GM19239 (cell line): ENCODE measurements at places on chromosomes 13 and 19.

GRCh38 chr13:41332829-41333228 lies 21.8 kb downstream of the NAA16 start:
- no peak for DNase-seq

GRCh38 chr13:110390567-110390966 lies 83.5 kb downstream of the COL4A2 start:
- no peak for DNase-seq

DNA sequence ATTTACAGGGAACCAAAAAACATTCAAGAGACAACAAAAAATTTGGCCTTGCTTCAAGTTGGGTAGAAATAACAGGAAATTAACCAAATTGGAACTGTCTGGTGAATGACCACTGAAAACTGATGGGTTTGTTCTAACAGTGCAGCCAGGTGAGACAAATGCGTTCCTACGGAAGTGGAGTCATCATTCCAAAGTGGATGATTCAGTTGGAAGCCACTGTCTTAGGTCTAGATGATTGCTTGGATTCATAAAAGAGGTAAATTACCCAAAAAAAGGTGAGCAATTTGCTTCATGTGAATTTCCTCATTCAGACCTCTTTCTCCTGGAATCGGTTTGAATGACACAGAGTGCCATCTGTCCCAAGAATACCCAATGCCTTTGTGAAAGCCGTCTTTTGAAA lies 87.1 kb upstream of the IPO5 start:
- no peak for DNase-seq

GRCh38 chr13:30463787-30464495 lies 1.8 kb downstream of the HMGB1 start:
- peak; percentile 43 for DNase-seq

GRCh38 chr13:41847216-41847615 lies 113.7 kb downstream of the VWA8 start:
- no peak for DNase-seq

- no peak for DNase-seq
Observed at GRCh38 chr19:7901337-7901736, 2.3 kb upstream of the MAP2K7 start.

DNA sequence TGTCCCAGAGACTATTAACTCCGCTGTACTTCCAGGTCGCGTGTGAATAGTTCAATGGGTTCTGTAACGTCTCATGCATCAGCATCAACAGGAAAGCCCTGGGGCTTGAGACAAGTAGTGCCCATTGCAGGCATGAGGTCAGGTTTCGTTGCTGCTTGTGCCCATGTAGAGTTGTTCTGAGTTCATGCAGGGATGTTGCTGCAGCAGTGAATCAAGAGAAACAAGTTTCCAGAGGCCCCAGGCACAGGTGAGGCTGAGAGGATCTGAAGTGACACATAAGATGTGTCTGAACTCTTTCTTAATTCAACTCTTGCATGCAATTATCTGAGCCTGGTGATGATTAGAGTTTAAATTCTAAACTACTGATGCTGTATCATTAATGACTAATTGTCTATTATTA lies 8.6 kb upstream of the ZNF283 start:
- DNase-seq, result no peak

- DNase-seq, result no peak
Observed at GRCh38 chr13:99431927-99432608, 69.2 kb upstream of the TM9SF2 start.

GRCh38 chr19:13078381-13078780 lies 24.3 kb downstream of the LYL1 start:
- DNase-seq, result no peak

GRCh38 chr13:51763486-51763885 lies 40.5 kb downstream of the DHRS12 start:
- DNase-seq, result no peak

- DNase-seq, result no peak
Observed at GRCh38 chr19:36488118-36488845, 1.1 kb downstream of the ZNF566 start.

- DNase-seq, result no peak
Observed at GRCh38 chr13:28286263-28286662, 147.9 kb downstream of the PAN3 start.

DNA sequence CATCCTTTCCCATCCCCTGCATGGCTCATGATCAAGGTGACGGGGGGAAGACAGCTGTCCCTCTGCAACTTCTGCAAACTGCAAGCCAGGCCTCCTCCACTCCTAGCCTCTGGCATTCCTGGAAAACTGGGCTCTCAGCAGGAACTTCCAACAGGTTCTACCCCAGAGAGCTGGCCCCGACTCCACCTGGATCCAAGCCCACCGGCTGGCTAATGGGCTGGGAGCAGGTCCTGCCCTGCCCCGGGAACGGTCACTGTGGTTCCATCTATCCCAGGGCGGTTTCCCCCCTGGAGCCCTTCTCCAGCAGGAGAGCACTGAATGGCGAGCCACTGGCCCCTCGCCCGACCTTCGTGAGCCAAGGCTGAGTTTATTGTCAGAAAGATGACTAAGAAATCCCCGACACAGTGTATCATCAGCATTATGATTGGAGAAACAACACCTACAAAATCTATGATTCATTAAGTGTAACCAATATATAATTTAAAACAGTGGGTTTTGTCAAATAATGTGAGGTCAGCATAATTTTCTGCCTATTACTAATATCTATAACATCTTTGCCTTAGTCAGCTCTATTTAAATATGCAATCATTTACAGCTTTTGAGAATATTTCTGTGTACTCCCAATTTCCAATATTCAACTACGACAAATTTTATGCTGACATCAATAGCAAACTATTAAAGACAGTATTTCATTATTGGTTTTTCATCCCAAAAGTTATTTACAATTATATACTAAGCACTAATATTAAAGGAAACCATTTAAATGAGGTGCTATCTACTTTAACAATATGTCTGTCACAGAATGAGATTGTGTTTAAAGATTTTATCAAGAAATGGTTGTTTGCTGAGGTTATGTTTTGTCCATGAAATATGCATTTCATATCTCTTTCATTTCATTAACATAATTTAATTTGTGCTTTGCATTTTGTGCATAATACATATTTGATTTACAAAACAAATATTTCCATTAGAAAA lies 133.0 kb downstream of the URI1 start:
- DNase-seq, result no peak

- no peak for DNase-seq
Observed at GRCh38 chr13:93814658-93815057, 588.1 kb downstream of the GPC6 start.

- DNase-seq, result no peak
Observed at GRCh38 chr19:46913852-46914430, 53.1 kb downstream of the ARHGAP35 start.

GRCh38 chr19:35327642-35328041 lies 1.3 kb upstream of the CD22 start:
- no peak for DNase-seq

DNA sequence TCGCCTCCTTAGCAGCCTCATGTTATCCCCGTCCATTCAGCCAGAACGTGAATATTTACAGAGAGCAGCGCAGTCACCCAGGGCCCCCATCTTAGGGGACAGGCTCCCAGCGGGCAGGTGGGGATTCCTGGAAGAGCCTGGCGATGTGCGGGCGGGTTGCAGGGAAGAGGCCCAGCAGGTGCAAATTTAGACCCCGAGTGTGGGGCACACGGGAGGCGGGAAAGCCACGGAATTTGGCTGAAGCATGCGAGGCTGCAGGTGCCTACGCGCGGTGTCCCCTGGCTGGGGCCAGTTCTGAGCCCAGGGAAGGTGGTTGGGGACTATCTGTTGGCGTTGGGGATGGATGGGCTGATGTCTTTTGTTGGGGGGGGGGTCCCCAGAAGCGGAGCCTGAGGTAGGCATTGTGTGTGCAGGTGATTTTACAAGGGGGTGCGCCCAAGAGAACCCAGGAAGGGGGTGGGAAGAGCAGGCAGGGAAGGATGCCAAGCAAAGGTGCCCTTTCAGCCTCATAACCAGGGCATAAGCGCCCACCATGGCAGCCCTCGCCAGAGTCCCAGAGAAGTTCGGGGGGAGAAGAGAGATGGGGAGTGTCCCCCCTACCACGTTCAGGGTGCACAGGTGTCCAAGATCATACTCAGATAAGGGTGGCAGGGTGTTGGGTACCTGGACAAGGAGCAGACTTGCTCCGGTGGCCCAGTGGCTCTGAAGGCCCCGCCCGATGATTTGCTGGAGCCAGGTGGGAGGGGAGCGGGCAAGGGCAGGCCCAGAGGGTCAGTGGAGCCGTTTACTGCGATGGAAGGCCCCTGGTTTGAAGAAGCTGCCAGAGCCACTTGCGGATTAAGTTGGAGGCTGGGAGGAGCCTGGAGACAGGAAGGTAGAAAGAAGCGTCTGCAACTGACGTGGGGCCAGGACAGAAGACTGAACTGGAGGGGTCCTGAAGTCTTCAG lies 1.2 kb downstream of the TPGS1 start:
- no peak for DNase-seq

GRCh38 chr19:2333807-2334211 lies 5.3 kb downstream of the SPPL2B start:
- DNase-seq, result no peak

DNA sequence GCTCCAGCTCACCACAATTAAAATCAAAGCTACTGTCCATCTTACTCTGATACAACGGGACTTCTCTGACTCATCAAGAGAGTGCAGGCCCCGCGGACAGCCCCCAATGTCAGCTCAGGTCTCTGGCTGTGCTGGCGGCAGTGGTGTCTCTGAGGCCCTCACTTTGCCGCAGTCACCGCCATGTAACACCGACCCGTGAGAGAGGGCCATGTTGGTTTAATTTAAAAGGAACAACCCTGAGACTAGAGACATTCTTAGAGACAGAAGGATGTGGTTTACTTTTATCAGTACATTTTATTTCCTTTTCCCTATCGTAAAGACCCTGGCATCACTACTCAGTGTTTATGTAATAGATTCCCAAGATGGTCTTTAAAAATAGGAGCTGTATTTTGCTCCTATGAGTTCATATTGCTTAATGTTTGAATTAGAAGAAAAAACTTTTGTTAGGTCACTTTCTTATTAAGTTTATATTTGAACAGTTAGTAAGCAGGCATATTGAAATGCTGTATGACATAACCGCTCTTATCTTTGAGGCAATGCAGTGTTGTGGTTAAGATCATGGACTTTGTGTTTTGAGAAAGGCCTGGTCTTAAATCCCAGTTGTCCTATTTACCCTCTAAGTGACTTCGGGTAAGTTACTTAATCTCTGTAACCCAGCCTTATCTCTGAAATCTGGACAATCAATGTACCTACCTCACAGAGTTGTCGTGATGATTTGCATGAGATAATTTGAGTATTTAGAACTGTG lies 23.4 kb downstream of the DGKH start:
- DNase-seq, result no peak

DNA sequence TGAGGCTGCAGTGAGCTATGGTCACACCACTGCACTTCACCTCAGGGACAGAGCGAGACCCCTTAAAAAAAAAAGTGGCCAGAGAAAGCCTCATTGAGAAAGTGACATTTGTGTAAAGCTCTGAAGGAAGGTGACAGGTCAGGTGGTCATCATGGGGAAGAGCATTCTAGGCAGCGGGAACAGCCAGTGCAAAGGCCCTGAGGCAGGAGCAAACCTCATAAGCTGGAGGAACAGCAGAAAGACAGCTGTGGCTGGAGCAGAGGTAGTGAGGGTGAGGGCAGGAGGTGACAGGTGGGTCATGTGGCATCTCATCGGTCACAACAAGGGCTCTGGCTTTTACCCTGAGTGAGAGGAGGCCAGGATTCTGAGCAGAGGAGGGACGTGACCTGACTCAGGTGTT lies 64.4 kb downstream of the RYR1 start:
- DNase-seq, result no peak

GRCh38 chr13:41917641-41918040 lies 43.3 kb downstream of the VWA8 start:
- no peak for DNase-seq

GRCh38 chr13:24027494-24027893 lies 130.2 kb upstream of the C1QTNF9B start:
- DNase-seq, result no peak

GRCh38 chr13:60945396-60945795 lies 470.3 kb downstream of the PCDH20 start:
- DNase-seq, result no peak

DNA sequence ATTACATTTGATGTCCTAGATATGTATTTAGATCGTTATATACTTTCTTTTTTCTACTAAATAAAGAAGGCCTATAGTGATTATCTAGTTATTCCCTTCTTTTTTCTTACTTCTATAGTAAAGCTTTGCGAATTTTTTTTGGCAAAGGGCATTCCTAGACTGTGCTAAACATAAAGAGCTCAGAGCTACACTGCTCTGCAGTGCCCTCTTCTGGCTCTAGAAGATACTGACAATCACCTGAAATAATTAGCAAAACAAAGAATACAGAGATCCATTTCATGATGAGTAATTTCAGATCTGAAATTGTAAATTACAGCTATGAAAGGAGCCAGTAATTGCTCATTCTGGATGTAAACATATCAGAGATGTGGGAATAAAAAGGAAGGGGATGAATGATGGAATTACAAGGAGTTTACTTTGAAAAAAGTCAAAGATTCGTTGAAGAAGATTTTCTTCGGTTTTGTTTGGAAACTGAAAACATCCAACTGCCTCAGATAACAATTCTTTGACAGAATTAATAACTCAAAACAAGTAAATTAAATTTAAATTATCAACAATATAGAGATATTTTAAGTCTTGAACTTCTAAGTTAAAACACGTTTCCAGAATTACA lies 288.5 kb downstream of the NALCN start:
- peak; percentile 3 for DNase-seq

DNA sequence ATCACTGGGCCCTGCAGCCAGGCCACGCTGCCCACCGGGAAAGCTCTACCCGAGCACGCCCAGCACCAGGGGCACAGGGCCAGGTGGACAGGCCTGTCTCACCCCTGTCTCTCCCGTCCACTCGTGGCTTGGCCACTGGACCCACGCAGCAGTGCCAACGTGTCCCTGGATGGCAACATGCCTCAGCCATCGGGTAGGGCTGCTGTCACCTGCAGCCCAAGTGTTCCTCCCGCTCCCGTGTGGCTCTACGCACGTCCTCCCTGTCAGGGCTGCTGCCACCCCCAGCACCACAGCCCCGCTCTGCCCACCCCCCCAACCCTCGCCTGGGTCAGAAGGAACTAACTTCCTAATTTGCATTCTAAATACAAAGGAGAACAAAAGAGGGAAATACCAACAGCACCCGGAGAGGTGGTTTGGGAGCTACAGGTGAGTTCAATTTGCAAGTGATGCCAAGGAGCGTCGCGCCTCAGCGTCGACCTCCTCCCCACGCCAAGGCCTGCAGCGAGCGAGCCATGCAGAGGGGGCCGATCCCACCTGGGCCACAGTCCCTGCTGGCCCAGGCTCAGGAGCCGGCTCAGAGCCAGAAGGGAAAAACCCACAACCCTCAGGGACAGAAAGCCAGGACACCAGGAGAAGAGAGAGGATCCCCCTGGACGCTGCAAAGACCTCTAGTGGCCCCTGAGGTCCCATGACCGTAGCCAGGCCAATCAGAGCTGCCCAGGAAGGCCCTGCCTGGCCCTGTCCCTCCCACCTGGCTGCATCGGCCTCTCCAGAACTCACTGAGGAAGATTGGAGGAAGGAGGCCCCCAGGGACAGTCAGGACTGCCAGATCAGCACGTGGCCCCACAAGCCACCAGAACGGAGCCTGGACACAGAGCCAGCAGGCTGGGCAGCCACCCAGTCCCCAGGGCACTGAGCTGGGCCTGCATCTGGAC lies 128.4 kb upstream of the SPACA7 start:
- no peak for DNase-seq

GRCh38 chr13:92460479-92460878 lies 766.1 kb upstream of the GPC6 start:
- DNase-seq, result no peak
